ENCODE measurements at places on chromosomes 6 and 20. TPM values are rescaled to one million over a fixed set of nuclear protein-coding genes. Genes with fewer than 3 reads are reported as not detected.

GRCh38 chr20:39888310-39888709 is 800.7 kb downstream of the MAFB start:
- no peak for DNase-seq

- DNase-seq = no peak
Measured at GRCh38 chr6:8389036-8389818, 46.1 kb downstream of the SLC35B3 start.

GRCh38 chr6:36054956-36055355 is 27.3 kb downstream of the MAPK14 start:
- no peak for DNase-seq

The ECT2L gene
- total RNA-seq = 0.12 TPM

DNA sequence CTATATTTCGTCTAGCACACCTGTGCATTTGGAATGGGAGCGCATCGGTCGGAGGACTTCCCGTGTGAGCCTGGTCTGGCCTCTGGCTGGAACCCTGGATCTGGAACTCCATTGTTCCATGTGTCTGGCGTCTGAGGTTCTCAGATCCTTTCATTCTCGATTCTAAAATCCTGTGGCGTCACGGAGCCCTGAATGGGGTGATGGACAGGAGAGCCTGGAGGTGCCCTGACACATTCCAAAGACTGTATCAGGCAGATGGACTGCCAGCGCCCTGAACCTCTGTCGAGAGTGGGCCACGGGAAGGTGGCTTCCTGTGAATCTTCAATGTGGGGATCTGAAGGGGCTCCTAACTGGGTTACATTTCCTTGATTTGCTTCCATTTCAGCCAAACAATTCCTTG is 20.6 kb downstream of the MYH7B start:
- DNase-seq = no peak

GRCh38 chr6:9646342-9647070 is 768.4 kb downstream of the TFAP2A start:
- no peak for DNase-seq

DNA sequence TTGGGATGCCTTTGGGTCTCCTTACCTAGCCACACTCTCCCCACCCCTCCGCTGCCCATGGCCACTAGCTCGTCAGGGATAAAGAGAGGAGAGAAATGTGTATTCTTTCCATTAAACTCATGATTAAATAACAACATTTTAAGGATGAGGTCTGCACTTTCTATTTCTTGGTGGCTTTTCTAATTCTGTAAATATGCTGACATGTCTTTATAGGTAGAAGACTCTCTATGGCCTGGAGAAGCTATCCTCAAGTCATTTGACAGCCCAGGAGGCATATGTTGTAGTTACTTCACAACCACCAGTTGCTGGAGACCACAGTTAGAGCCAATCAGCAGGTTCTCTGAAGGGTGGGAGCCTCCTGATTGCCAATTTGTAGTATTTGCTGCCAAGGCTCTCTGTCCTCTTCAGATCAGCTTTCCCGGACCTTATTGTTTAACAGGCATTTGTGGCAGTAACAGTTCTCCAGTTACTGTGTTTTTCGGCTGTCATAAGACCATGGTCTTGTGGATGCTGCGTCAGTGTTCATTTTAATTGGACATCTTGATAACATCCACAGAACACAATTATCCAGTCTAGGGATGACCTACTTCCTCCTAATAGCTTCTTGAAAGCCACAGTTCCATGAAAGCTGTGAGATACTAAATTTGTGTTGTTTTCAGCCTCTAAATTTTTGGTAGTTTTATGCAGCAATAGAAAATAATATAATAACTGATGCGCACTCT is 205.0 kb upstream of the KCNQ5 start:
- DNase-seq = no peak

- DNase-seq = no peak
Measured at GRCh38 chr6:167962711-167963110, 34.8 kb upstream of the KIF25 start.

GRCh38 chr6:32191696-32192607 is 491 bp downstream of the GPSM3 start:
- DNase-seq = no peak

GRCh38 chr6:16704401-16705045 is 56.7 kb downstream of the ATXN1 start:
- no peak for DNase-seq

- no peak for DNase-seq
Measured at GRCh38 chr6:131791476-131791875, 16.3 kb upstream of the ENPP1 start.

The LGSN gene
- total RNA-seq = not detected
